ENCODE measurements at places on chromosomes 7 and 10.

DNA sequence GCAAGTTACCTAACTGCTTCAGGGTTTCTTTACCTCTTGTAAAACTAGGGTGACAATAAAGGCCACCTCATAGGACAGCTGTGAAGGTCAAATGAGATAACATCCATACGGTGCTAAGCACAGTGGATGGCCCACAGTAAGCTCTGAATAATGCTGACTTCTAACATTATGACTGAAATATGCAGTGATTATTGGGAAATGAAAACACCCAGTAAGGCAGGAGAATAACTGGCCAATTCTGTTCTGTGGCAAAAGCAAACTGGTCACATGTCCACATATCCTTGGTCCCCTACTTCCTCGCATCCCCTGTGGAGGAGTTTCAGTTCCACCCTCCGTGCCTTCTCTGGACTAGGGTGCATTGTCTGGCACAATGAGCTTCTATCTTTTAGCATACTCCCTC lies 1.4 kb downstream of the CUBN start:
- DNase-seq = no peak

GRCh38 chr10:101467286-101467770 lies 113.4 kb downstream of the BTRC start:
- DNase-seq = peak; percentile 79

GRCh38 chr7:158569858-158570323 lies 17.7 kb downstream of the PTPRN2 start:
- no peak for DNase-seq

- no peak for DNase-seq
Observed at GRCh38 chr7:98995523-98996149, 117.3 kb downstream of the TRRAP start.

DNA sequence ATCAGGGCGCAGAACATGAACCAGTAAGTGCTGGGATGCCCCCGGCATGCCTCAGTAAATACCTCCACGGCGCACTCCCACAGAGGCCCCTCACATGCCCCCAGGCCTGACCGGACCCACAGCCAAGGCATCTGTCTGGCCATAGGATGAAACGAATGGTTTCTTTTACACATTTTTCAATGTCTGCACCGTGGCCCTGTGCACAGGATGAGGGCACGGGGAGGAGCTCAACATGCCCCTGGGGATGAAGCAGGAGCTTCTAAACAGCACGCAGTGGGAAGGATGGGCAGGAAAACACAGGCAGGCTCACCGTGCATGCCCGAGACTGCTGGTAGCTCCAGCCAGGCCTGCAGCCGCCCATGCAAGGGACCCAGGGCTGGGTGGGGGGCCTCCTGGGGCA lies 283.3 kb downstream of the TNS3 start:
- no peak for DNase-seq

- no peak for DNase-seq
Observed at GRCh38 chr7:116805100-116805544, 57.3 kb upstream of the CAPZA2 start.

DNA sequence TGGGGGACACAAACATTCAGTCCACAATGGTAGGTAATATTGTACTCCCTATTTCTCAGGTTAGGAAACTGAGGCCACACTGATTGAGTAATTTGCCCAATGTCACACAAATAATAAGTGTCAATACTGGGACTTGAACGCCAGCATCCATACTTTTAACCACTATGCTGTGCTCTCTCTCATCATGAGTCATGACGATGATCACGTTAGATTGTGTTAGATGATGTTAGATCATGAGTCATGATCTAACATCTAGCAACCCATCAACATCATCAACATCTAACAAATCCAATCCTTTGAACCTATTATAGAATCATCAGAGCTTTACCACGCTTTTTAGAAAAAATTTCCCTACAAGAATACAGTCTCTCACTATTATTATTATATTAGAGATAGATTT lies 28.1 kb upstream of the HERPUD2 start:
- DNase-seq = no peak

GRCh38 chr7:143516981-143517380 lies 39.3 kb downstream of the TAS2R41 start:
- no peak for DNase-seq

DNA sequence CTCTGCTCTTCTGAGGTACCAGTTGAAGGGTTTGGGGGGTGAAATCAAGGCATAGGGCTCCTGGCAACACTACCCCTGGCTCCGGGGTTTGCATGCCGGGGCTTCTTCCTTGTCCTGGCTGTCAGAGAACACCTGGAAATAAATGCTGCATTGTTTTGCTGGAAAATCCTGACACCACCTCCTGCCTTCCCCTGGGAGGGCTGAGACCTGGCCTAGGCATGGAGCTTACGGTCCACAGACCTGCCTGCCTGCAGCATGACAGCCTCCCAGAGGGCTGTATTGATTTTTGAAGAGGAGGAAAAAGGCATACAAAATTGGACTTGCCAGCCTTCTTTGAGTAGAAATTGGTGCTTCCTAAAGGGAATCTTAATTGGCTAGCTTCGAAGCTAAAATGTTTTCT lies 227.1 kb downstream of the MGMT start:
- no peak for DNase-seq

DNA sequence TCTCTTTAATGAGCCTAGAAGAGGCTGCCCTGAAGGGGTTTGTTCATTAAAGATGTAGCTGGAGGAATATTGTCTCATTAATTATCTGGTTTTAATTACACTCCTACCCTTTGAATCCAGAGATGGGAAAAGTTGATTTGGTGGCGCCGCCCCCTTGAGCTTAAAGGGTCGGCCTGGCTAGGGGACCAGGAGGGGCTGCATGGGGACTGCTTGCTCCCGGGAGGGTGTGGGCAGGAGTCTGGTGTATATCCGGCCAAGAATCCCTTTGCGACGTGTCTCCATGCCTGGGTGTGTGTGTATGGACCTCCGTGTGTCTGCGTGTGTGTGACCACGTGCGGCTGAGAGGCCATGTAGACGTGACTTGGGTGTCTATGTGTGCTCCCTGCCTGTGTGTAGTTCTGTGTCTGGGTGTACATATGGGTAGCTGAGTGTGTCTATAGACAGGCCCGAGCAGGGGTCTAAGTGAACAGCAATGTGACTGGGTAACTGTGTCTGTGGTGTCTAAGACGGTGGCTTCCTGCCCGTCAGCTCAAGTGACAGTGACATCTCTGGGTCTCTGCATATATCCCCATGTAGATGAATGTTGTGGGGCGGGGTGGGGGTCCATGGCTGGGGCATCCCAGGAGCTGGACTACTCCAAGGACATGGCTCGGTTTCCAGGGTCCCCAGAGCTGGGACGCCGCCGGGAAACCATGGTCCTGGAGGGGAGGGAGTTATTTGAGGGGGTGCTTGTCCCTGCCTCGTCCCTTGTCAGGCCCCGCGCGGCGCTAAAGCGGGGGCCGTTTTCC lies 10.7 kb downstream of the LBX1 start:
- DNase-seq = no peak

DNA sequence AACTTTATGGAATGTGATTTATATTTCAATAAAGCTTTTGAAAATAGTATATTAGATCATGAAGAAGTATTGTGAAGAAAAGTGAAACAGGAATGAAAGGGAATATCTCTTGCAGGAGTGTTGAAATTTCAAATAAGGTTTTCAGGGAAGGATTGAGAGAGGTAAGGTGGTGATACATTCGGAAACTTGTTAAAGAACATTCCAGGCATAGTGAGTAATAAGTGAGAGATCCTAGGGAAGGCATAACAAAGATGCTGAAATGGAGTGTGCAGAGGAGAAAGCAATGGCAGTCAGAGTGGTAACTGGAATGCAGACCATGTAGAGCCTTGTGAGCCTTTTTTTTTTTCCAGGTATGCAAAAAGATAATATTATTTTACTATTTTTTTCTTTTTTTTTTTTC lies 4.1 kb downstream of the OR9A4 start:
- DNase-seq = no peak
